IPS DF 6.9 (cell line): ENCODE measurements at places on chromosomes 3 and 15.
A peak's percentile ranks its signal among the peaks of the same experiment; 100 is the strongest.

DNA sequence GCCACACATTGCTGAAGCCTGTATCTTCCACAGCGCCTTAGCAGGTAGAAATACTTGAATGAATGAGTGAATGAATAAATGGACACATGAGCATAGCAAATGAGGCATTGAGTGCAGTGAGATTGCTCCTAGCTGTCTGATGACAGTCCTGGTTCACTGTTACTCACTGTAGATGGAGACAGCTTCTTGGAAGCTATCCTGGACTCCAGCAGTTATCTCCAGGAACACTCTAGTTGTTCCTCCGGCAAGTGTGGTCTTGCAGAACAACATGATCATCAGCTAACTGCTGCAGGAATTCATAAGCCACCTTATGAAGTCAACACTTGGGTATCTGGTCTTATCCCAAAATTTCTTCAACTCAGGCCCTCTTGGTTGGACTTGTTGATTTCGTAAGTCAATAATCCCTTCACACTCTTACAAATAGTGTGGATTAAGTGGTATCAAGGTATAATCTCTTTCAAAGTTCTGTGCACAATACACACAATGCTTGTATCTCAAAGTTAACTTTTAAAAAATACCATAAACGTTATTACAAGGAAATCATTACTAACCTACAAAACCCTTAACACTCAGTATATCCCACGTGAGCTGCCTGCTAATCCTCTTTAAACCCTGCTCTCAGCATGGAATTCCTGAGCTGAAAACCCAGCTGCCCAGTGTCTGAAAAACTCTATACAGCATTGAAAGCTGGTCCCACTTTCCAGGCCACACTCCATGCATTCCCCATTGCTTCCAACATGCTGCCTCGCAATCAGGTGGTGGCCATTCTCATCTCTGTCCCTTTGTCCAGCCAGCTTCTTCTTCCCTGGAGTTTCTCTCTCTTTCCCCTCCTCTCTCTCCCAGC lies 14.4 kb upstream of the ZBTB38 start:
- DNase-seq: no peak

DNA sequence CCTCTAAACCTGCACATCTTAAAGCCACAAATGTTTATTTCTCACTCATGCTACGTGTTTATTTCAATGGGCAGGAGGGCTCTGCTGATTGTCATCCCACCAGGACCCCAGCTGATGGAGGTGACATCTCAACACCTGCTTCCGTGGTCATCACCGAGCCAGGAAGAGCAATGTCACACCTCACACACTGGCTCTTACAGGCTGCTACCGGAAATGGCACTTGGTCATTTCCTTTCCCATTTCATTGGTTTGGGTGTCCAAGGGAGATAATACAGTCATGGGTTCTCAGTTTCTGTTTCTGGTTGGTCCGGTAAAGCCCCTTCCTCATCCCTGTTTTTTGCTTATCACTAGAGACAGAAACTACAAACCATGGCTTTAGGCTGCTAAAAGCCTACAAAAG lies 41.9 kb downstream of the ABHD2 start:
- DNase-seq: no peak

GRCh38 chr15:35095941-35096340 lies 10.8 kb upstream of the NANOGP8 start:
- DNase-seq: no peak

DNA sequence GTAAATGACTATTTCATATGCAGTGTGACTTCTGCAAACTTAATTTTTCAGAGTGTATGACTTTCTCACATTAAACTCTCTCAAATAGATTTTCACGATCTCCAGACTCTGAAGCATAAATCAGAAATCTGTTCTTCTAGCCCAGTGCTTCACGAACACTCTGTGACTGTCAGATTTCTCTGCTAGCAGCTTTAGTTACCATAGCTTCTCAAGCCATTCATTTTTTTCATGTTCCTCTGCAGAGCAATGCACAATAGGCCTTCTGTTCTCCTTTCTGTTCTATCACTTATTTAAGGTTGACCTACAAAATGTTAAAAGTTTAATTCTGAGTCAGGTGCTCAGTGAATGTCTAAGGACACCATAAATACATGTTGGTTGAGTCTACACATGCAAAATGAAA lies 1102.2 kb downstream of the TUSC7 start:
- DNase-seq: no peak

GRCh38 chr3:12948891-12949711 lies 107.7 kb upstream of the RPL32 start:
- no peak for DNase-seq

- DNase-seq: no peak
These were observed 240.5 kb upstream of the HES1 start for GRCh38 chr3:193895409-193895808.

DNA sequence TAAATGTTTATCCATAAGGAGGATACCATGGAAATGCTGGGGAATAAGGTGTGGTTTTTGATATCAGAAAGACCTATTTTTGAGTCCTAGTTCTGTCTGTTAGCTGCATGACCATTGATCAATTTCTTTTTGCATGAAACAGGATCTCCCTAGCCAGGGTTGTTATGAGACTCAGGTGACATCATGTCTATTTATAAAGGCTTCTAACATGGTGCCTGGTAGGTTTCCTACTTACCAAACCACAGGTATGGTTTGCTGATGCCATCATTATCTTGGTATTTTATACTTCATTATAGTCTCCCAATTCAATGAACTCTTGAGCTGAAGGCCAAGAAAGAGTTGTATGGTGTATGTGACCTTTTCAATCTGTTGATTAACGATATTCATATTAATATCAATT lies 144.0 kb downstream of the CLSTN2 start:
- DNase-seq: no peak

DNA sequence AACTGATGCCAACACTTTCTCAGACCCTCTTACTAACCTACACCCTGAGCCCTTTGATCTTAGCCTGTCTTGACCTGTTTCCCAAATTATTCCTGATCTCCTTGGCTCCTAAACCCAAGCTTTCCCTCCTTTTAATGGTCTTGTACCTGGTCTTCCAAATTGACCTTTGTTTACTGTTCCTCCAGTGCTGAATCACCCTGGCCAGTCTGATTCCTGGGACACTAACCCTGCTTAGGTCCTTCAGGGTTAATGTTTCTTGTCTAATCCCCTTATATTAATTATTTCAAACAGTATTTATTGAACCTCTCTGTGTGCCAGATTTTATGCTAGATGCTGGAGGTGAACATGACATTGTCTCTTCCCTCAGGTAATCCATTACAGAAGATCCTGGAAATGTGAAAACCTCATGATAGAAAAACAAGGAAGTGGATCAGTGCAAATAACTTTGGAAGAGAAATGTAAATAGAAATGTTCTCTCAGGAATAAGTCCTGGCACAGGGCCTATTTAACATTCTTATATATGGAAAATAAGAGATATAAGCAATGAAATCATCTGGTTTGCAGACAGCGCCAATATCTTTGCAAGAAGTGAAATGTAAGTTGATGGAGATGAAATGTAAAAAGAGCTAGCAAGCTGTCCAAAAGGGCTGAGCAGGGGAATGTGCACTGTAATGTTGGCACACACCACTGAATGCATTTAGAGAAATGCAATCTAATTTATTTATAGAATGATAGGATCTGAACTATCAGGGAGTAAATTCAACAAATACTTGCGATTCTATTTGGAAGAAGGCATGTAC lies 20.7 kb downstream of the HGD start:
- no peak for DNase-seq

- no peak for DNase-seq
These were observed 205.4 kb upstream of the TSC22D2 start for GRCh38 chr3:150202711-150203110.

DNA sequence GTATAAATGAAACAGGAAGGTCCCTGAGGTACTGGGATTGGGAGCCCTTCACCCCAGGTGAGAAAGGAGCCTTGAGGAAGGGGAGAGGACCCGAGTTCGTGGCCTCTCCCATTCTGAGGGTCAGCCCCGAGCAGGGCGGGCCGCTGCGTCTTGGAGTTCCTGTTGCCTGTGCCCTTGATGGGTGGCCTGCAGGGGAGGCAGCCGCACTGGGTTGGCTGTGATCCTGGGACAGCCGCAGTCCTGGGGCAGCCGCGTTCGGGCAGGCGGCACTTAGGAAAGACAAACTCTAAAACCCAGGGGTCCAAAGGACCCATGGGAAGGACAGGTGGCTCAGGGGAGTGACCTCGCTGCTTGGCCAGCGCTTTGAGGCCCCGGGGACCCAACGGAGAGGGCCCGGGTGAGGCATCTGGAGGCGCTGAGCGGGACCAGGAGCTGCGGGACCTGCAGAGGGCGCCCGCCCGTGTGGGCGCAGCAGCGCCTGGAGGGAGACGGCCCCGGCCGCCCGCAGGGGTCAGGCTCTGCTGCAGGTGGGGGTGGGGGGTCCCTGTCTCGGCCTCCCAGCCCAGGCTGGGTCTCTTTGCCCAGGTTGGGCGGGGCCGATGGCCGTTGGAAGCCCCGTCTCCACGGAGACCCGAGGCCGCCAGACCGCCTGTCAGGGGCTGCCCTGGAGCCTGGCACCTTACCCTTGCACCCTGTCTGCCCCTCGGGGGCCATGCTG lies 65.1 kb downstream of the HMCES start:
- peak; percentile 39 for DNase-seq

- no peak for DNase-seq
These were observed 42.7 kb downstream of the NIPA2 start for GRCh38 chr15:22880981-22881738.

DNA sequence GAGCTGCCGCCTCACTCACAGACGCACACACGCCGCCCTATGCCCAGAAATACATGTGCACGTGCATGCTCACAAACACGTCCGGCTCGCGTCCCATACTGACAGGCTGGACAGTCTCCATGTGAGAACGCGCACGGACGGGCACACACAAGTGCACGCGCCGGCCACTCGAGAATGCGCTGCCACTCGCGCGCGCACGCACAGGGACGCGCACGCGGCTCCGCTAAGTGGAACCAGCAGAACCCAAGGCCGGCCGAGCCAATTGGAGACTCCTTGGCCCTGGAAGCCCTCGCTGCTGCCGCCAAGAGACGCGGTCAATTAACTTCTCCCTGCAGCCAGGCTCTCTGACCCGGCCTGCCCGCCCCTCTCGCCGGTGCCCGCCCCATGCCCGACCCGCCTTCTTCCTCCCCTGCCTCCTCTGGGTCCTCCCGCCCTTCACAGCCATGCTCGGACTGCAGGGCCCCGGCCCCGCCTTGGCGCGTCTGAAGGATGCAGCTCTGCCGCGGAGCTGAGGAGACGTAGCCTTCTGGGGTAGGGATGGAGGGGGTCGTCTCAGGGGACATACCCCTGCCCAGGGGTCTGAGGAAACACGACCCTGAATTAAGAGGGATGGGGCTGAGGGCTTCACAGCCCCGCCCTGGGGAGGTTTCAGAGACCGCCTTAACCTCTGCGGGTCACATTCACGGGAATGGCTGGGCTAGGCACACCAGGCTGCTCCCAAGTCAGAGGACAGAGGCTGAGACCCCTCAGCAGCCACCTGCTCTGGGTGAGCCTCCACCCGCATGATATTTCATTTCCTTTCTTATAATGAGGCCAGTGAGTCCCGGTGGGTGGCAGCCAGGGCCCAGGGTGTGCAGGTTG lies 15.0 kb downstream of the PTH1R start:
- peak; percentile 33 for DNase-seq
